T-helper 1 cell (primary cell): ENCODE measurements at places on chromosomes 3 and 15.

DNA sequence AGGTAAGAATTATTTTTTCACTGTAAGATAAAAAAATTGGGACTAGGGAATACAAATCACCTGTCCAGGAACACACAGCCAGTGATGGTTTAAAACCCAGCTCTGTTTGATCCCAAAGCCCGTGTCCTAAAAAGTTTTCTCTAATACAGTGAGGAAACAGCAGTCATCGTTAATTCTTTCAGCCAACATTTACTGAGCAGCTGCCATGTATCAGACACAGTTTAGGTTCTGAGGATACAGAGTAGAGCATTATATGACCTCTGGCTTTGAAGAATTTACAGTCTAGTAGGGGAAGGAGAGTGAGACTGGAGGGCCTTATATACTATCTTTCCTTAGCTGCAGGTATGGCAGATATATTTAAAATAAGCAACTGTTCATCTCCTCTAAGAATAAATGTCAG is 82.7 kb downstream of the KCNMB2 start:
- no peak for DNase-seq

- no peak for DNase-seq
Observed at GRCh38 chr15:73818308-73818985, 54.9 kb upstream of the TBC1D21 start.

DNA sequence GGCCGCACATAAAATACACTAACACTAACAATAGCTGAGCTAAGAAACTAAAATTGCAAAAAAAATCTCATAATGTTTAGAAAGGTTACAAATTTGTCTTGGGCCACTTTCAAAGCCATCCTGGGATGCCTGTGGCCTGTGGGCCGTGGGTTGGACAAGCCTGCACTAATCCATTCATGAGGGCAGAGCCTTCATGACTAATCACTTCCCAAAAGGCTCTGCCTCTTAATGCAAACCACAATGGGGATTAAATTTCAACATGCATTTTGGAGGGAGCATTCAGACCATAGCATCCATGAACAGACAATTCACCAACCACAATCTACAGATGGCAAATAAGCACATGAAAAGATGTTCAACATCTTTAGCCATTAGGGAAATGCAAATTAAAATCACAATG is 128.2 kb downstream of the SUCLG2 start:
- no peak for DNase-seq

- no peak for DNase-seq
Observed at GRCh38 chr15:57697588-57697987, 8.9 kb upstream of the POLR2M start.

DNA sequence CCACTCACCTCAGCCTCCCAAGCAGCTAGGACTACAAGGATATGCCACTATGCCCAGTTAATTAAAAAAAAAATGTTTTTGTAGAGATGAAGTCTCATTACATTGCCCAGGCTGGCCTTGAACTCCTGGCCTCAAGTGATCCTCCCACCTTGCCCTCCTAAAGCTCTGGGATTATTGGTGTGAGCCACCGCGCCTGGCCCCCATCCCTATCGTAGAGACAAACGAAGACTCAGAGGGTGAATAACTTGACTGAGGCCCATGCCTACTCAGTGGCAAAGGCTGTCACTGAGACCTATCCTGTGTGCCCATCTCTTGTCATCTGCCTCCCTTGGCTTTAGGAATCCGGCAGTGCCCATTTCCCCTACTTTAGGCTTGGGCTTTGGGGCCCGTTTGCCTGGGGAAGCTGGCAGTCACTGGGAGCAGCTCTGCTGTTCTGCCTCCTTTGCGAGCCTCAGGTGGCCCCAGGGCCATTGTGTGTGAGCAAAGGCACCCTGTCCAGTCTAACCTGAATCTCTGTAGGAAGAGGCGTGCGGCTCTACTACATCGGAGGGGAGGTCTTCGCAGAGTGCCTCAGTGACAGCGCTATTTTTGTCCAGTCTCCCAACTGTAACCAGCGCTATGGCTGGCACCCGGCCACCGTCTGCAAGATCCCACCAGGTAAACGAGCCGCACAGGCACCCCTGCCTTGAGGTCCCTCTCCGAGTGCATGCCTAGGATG is 70.1 kb downstream of the AAGAB start:
- no peak for DNase-seq
